ENCODE measurements at places on chromosomes 6 and 20. TPM values are rescaled to one million over a fixed set of nuclear protein-coding genes. Genes with fewer than 3 reads are reported as not detected.

The GFOD1 gene
- total RNA-seq: 12.3 TPM

The MARCKS gene
- 0.83 TPM for total RNA-seq

The HSPA12B gene
- not detected for total RNA-seq

The PRR18 gene
- total RNA-seq: 0.23 TPM

The PARD6B gene
- 4.7 TPM for total RNA-seq

The RNF39 gene
- not detected for total RNA-seq

The CTNNBL1 gene
- 67.3 TPM for total RNA-seq

The CYP39A1 gene
- not detected for total RNA-seq

The CENPW gene
- 65.8 TPM for total RNA-seq

The RHAG gene
- total RNA-seq: not detected

The MSH5 gene
- total RNA-seq: 96.9 TPM

The DCBLD1 gene
- total RNA-seq: 2.2 TPM

The SLC22A2 gene
- not detected for total RNA-seq

The KCNQ5 gene
- total RNA-seq: 14.6 TPM

The RAD21L1 gene
- total RNA-seq: 0.18 TPM

The TAB2 gene
- total RNA-seq: 69.1 TPM

The CCND3 gene
- total RNA-seq: 457 TPM

The HUS1B gene
- total RNA-seq: 1.0 TPM

The SLC4A11 gene
- 1.8 TPM for total RNA-seq

The TTK gene
- 36.8 TPM for total RNA-seq

The GRM1 gene
- not detected for total RNA-seq

The KCNK16 gene
- total RNA-seq: not detected

The SCRT2 gene
- not detected for total RNA-seq

The C4B gene
- total RNA-seq: 2.7 TPM

The LY6G6D gene
- not detected for total RNA-seq

The ADGRF5 gene
- not detected for total RNA-seq

The SLC22A16 gene
- total RNA-seq: not detected
